ENCODE measurements at places on chromosomes 4 and X. TPM values are rescaled to one million over a fixed set of nuclear protein-coding genes. Genes with fewer than 3 reads are reported as not detected.
A peak's percentile ranks its signal among the peaks of the same experiment; 100 is the strongest.

DNA sequence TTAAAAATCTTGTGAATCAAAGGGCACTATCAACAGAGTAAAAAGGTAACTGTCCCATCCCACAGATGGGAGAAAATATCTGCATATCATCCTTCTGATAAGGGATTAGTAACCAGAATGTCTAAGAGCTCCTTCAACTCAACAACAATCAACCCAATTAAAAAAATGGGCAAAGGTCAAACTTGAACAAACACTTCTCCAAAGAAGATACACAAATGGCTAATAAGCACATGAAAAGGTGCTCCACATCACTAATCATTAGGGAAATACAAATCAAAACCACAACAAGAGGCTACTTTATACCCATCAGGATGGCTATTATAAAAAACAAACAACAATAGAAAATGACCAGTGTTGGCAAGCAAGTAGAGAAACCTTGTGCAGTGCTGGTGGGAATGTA, 43.3 kb downstream of the TMEM165 start:
- no peak for DNase-seq

DNA sequence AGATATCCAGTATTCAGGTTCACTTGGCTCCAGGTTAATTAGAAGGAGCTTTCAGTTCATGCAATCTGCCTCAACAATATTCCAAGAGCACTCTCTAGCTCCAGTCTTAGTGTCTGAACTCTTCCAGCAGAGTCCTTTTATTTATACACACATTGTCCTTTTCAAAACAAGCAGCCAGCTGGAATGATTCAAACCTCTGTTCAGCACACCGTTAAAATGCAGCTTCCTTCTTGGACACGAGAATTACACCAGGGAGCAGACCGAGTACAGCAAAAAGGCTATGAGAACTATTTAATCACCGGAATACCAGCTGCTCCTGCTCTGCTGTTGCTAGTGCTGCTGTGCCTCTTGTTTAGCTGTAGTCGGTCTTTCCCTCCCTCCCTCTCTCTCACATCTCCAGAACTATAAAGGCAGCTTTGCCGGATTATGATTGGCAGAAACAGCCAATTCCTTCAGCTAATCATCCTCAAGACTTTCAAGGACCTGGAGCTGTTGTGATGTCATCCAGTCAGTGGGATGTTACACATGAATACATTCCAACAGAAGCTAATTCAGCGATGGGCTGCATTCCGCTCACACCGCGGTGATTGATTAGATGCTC, at the start of gene NDST4:
TSS of gene NDST4 (minus strand) at position 115 of the 601 bp plus-strand sequence. CDS start 36,584 bp downstream, outside the sequence.
- DNase-seq, result no peak

DNA sequence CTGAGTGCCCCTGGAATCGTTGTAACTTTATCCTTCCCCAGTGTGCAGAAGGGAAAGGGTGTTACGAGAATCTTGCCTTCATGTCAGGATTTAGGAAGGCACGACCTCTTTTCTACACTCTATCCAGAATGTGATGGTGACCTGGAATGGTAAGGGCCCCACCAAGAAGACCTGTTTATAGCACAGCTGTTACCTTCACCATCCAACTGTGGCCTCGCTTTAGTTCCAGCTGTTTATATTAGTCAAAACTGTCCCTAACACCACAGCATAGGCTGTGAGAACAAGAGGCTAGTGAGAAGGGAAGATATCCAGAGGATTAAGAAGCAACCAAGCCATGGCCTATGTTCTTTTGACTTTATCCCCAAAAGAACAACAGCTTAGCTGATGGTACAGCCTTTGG, 28.0 kb downstream of the ARX start:
- DNase-seq, result no peak

GRCh38 chr4:110900213-110900769, 277.4 kb upstream of the PITX2 start:
- no peak for DNase-seq

DNA sequence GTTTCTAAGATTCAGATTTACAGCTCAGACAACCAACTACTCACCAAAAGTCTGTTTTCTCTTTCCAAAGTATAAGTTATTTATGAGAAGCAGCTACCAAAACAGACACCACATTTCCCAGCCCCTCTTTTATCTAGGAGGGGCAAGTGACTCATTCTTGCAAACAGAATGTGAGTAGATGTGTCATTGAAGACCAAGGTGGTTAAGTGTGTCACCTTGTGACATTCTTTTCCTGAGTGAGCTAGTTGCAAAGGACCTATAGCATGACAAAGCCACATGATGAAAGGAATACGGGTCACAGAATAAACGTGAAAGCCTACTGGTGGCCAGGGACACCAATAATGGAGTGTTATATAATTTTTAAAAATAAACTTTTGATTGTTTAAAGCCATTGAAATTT, 50.0 kb downstream of the SLC7A11 start:
- DNase-seq, result no peak

DNA sequence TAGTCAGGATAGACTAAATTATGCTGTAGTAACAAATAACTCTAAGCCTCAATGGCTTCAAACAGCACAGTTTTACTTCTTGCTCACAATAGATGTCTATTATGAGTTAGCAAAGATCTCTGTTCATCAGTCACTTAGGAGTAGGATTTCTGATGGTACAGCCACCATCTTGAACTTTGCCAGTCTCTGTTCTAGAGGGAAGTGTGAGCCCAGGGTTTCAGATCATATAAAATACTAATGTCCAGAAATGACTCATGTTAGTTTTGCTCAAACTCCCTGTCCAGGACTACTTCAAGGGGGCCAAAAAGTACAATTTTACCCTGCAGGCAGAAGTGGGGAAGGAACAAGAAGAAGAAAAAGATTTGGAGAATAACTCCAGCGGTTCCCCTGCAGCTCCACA, 77.1 kb upstream of the LSM6 start:
- DNase-seq, result no peak

- DNase-seq, result no peak
Observed at GRCh38 chrX:926991-927390, 285.5 kb downstream of the CRLF2 start.

GRCh38 chrX:6678313-6678712, 143.4 kb upstream of the VCX3A start:
- peak; percentile 12 for DNase-seq

FAM9C gene
- total RNA-seq, result not detected

SHROOM4 gene
- total RNA-seq, result 5.3 TPM

CXCR3 gene
- total RNA-seq, result 1.5 TPM

SYP gene
- total RNA-seq, result 1.9 TPM

TMEM185A gene
- total RNA-seq, result 20.3 TPM

FAAH2 gene
- total RNA-seq, result 5.1 TPM

All from mucosa of gallbladder (tissue), 1 donor.